Esophagus squamous epithelium (tissue), 5 donors: ENCODE measurements at places on chromosomes 2 and 18.

DNA sequence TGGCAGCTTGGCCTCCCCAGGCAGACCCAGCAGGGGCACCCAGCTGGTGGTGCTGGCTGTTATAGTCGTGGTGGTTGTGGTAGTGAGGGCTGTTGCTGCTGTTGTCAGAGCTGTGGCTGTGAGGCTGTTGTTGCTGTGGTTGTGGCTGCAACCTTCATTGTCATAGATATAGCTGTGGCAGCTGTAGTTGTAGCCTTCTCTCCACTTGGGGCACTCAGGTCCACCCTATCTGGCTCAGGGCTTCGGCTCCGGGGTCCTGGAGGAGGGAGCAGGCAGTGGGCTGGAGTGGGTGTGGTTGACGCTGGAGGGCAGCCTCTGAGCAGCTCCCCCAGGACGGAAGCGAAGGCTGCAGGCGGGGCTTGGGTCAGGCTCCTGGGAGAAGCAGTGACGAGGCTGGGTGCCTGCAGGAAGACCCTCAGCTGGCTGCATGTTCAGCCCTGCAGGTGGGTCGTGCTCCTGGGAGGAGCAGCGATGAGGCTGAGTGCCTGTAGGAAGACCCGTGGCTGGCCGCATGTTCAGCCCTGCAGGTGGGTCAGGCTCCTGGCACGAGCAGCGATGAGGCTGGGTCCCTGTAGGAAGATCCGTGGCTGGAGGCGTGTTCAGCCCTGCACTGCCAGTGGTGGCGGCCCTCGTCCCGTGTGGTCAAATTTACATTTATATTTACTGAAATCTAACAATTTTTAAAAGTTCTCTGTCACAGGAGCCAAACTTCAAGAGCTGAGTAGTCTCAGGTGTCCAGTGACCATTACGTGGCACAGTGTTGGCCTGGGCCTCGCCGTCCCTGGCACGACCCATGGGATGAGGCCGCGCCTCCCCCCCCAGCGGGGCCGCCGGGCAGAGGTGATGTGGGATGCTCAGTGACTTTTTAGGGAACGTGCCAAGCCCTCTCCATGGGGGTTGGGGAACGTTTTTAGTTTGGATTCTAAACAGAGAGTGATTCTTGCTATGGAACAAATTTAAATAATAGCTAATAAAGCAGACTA is 79.2 kb upstream of the PXDN start:
- no peak for DNase-seq

DNA sequence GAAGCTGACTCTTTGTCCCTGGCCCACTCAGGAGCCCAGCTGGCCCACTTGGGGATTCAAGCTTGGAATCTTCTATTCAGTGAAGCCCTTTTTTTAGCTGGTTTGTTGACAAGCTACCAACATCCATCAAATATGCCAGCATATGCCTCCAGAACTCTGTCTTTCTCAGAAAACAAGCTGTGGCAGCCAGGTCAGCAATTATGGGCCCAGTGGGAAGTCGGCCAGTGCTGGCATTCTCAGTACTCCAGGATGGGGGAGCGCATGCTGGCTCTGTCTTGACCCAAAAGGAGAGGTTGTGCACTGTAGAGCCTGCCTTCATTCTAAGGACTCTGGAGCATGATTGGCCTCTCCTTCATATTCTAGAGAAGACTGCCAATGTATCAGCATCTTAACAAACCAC is 401.5 kb downstream of the CNTNAP5 start:
- no peak for DNase-seq

DNA sequence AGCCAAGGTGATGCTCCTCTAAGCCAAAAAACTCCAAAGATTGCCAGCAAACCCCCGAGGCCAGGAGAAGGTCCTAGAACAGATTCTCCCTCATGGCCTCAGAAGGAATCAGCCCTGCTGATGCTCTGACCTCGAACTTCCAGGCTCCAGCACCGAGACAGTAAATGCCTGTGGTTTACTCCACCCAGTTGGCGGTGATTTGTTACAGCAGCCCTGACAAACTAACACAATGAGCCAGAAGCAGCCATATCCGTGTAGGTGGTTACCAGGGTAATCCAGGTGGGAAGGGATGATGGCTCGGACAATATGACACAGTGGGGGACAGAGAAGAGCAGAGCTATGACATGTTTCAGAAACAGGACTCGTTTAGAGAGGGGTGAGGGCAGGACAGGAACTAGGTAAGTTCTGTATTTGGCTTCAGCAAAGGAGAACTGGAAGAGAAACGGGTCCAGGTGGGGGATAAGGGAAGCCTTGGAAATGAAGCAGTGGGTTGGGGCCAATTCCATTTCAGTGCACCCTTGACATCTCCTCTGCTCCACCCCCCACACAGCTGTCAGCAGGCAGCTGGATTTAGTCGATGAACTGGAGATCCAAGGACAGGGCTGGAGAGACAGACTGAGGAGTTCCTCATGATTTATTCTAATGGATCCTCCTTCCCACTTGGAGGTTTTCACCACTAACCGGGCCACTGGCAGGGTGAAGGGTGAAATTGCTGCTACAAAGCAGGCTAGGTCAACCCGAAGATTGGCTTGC is 179.7 kb upstream of the SH3BP4 start:
- no peak for DNase-seq

GRCh38 chr2:206692971-206693370 is 25.2 kb downstream of the DYTN start:
- DNase-seq, result no peak

DNA sequence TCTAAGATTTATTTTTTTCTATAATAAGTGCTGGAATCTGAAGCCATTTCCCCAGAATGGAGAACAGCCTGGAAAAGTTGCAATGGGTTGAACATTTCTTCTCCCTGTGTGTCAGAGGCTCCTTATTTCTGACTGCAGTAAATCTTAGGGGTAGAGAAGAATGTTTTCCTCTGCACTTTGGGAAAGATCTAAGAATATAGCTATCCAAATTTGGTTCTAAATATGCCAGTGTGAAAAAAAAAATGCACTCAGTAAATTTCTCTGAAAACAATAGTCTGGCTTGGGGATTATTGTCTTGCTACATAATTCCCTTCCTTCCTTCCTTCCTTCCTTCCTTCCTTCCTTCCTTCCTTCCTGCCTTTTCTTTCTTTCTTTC is 19.7 kb upstream of the CYRIA start:
- no peak for DNase-seq

DNA sequence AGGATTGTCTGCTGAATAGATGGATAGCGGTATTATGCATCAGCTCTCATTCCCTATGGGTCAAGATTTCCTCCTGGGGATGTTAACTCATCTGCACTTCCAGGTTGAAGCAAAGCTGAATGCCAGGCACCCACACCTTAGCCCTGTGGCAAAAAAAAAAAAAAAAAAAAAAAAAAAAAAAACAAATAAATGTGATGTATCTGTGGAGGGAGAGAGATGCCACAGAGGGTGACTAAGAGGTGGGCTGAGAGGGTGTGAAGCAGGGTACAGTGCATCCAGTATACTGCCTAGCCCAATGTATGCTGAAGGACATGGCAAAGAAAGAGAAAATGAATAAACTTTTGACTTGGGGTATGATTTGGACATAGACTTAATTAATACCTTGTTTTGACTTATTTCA is 91.4 kb downstream of the COPS8 start:
- no peak for DNase-seq

GRCh38 chr2:72936660-72937355 is 19.5 kb downstream of the EMX1 start:
- DNase-seq, result no peak

DNA sequence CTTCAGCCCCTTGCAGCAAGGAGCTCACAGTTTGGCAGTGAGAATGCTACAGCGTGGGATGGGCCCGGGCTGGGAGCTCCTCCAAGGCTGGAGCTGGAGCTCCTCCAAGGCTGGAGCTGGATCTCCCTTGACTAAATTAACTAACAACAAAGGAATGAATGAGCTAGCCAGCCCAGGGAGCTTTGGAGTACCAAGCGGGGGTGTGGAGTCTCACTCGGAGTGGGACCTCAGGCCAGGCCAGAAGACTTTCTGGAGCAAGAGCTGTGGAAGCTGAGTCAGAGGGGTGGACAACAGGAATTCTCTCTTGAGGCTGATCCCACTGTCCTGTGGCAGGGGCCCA is 244.7 kb upstream of the HS6ST1 start:
- no peak for DNase-seq

GRCh38 chr2:211175956-211176355 is 619.6 kb downstream of the CPS1 start:
- DNase-seq, result no peak

GRCh38 chr2:135650721-135651120 is 90.9 kb upstream of the UBXN4 start:
- DNase-seq, result no peak

DNA sequence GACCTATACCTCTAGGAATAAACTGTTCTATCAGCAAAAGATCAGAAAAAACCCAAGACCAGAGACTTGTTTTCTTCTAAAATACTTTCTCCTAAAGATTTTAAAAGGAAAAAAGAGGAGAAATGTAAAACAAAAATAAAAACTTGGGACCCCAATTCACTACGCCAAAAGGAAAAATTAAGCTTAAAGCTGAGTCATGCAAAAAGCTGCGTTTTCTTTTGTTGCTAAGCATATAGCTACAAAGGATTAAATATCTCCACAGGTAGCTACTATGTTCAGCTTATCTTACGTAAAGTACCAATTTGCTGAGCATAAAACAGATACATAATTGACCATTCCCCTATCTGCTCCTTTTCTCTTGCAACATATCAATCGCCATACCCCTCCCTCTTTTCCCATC is 950.0 kb upstream of the NXPH2 start:
- DNase-seq, result no peak

- no peak for DNase-seq
Measured at GRCh38 chr2:196459539-196459938, 180.0 kb upstream of the CCDC150 start.

- DNase-seq, result no peak
Measured at GRCh38 chr2:64067326-64067725, 48.1 kb upstream of the VPS54 start.

DNA sequence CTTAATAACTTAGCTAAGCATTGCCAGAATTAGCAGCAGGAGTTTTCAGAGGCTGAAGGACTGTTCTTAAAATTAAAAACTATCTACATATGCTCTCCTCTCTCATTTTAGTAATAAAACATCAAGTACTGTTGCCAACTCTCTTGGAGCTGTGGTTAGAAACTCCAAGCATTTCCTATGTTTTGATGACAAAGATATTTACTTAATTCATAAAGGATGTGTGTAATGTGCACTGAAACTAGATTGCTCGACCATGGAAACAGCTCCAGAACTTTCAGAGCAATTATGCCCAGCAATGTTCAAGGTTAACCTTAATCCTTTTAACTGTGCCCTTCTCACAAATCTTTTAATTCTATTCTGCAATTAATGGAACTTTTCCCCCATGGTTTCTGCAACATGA is 8.4 kb downstream of the GRP start:
- no peak for DNase-seq

DNA sequence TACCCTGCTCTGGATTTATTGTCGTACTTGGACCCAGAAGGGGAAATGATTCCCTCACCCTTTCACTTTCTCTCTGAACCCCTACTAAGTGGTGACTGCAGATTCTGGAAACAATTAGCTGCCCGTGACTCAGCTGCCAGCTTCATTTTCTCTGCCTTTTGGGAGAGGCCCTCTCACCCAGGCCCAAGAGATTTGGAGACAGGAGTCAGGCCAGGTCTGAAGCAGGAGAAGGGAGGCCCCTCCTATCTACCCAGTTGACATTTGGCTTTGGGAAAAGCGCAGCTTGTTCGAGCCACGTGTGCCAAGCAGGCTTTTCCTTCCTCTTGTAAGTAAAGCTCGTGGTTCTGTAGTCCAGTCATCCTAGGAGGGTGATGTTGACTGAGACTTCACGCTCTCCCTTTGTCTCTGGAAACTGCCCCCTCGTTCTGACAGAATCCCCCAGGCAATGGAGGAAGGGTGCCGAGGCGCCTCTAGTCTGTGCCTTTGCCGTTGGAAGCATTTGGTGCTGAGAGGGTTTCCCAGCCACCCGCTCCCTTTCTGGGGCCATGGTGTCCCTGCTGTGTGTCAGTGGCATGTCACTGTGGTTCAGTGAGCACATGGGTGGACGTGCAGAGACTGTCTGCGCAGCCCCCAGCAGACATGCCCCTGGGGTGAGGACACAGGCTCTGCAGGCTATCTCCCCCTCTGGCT is 8.6 kb downstream of the OXER1 start:
- no peak for DNase-seq

DNA sequence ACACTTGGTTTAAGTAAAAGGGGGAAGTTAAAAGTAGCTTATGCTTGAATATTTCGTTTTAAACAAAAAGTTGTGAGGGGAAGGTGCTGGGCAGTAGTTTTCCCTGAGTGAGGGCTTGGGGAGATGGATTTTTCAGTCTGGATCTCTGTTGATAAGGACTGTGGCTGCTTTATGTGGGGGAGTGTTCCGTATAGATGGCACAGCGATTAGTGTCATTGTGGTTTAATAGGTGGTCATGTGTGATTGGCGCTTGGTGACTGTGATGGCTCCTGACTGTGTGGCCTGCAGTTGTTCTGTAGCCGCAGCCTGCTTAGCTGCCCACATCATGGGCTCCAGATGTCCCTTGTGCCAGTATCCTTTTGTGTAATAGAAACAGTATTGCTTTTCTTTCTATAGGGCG is 156.2 kb downstream of the WDSUB1 start:
- no peak for DNase-seq

DNA sequence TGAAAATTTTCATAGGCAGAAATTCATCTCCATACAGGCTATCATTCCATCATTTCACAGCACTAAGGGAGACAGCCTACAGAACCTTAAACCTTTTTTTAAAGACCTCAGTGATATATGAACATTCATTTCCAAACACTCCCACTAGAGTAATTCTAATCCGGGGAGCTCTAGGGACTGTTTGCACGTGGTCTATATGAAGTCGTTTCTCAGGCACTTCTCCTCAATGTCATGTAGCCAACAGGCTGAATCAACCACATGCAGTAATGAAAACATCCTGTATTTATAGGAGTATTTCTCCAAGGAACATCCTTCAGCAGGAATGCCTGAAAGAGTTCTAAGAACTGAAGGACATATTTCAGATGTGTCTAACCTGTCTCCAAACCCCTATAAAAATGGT is 97.3 kb upstream of the CREB1 start:
- no peak for DNase-seq

GRCh38 chr2:173881886-173882285 is 83.3 kb downstream of the SP3 start:
- DNase-seq, result no peak

GRCh38 chr2:192700934-192701333 is 506.2 kb upstream of the TMEFF2 start:
- DNase-seq, result no peak

- no peak for DNase-seq
Measured at GRCh38 chr2:69054431-69054830, 41.5 kb downstream of the ANTXR1 start.
